ENCODE measurements at places on chromosomes 5 and 9. TPM values are rescaled to one million over a fixed set of nuclear protein-coding genes. Genes with fewer than 3 reads are reported as not detected.

CNTNAP3B gene
- total RNA-seq = 5.2 TPM

PCDHB10 gene
- 11.7 TPM for total RNA-seq

BTNL8 gene
- not detected for total RNA-seq

RGS3 gene
- 24.9 TPM for total RNA-seq

C8G gene
- 1.5 TPM for total RNA-seq

PCDHA10 gene
- total RNA-seq = 18.6 TPM

TRIM41 gene
- 27.9 TPM for total RNA-seq

GCNT4 gene
- total RNA-seq = 1.8 TPM

CBY3 gene
- not detected for total RNA-seq

RGS7BP gene
- total RNA-seq = 1.0 TPM
